ENCODE measurements at places on chromosomes 3 and 15.

DNA sequence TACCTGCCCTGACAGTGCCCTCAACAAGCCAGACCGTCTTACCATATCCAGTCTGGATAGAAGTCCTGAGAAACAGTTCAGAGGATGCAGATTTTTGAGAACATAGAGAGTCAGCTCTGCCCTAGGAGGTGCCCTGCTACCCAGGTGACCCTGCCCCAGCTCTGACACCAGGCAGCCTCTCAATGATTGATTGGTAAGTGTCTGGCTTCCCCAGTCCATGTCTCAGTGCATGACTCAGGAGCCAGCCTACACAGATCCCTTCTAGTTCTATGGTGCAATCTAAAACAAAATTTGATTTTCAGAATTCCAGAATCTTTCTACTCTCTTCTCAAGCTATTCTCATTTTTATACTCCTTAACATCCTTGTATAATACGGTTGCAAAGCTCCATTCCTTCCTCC lies 292.1 kb downstream of the VPS13C start:
- no peak for DNase-seq

GRCh38 chr15:35757765-35758164 lies 211.8 kb upstream of the DPH6 start:
- DNase-seq = no peak

- no peak for DNase-seq
These were observed 14.9 kb upstream of the C3orf22 start for GRCh38 chr3:126573492-126574117.

DNA sequence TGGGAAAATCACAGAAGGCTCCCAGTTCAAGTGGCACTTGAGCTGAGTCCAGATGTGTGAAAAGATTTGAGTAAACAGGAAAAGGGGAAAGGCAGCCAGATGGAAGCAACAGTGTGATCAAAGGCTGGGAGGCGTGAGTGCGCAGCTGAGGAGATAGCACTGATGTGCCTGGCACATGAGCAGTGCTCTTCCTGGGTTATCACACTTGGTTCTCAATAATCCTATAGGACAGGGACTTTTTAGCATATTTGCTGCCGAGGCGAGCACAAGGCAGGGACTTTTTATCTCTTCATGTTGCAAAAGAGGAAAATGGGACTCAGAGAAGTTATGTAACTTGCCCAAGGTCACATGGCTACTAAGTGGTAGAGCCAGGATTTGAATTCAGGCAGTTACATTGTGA lies 39.6 kb downstream of the CORO2B start:
- DNase-seq = peak; percentile 42

DNA sequence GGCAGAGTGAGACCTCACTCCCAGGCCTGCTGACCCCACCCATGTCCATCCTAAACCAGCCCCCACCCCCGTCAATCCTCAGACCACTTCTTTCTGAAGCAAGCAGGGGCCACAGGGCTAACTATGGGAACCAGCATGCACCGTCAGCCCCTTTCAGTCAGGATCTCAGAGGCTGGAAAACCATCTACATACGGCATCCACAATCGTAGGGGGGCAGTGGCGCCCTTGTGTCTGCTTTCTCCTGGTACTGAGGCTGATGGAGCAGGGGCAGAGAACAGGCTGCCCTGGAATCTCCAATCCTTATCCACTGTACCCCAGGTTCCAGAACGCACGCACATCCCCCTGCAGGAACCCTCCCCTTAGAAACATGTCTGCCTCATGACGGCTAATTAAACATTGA lies 56.6 kb downstream of the XXYLT1 start:
- no peak for DNase-seq

DNA sequence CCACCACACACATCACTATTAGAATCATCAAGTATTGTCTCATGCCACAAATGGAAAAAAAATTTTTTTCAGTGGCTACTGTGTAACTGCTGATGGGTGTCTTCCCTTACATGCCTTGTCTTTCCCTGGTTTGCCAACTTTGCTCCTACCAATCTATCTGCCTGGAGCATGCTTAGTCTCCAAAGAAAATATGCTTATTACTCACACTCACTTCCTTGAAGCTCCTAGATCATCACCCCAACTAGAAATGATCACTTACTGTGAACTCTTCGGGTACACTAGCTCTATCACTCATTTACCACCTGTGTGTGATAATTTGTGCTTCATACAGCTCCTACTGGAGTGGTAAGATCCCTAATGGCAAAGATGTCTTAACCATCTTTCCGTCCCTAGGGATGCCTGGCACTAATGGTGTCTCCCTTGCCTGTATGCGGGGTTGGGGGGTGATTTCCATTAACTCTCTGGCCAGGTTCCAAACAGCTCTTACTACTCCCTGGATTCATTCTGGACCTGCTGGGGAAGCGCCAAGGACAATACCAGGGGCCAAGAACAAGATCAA lies 799 bp downstream of the VPS33B start:
- DNase-seq = peak; percentile 6

DNA sequence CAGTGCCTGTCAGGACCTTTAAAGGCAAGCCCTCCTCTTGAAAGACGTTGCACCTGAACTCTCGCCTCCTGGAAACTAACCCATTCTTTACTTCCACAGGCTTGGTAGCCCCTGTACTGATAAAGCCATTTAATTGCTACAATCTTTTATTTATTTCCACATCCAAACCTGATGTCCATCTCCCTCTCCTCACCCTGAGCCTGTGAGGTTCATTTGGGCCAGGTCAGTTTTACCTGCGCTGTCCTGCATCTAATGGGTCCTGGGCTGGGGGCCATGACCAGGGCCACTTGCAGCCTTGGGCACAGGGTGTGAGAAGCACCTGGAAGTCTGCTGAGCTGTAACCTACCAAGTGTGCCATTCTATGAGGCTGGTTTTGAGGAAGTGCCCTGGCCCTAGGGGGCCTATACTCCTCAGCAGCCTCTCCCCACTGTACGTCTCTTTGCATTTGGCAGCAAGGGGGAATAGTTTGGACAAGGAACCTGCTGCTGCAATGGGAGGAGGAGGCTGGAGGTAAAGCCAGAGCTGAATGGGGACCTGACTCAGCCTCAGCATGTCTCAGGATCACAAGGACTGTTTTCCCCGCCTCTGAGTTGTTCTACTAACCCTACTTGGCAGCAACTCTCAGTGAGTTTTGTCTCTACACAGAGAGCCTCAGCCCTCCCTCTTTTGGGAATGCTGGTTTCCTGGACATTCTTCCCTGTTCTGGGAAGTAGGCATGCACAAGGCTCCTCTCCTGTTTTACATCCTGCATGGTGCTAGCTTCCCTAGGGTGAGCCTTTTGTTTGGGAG lies 53.8 kb downstream of the WDR76 start:
- no peak for DNase-seq

DNA sequence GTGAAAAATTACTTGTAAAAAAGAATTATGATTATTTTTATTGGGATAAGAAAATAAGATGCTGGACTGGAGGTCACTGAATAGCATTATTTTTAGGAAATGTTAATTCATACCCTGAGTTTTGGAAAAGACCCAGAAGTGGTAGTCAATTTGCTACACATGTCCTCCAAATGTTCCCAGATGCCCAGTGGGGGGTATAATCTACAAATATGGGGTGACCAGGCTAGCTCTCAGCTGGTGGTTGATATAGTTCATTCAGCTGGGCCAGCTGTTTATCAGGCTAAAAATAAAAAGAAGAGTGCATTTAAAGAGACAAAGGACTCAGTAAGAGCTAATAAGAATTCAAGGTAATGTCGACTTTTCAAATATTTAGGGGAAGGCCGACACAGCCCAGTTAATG lies 402.0 kb upstream of the GOLIM4 start:
- no peak for DNase-seq

DNA sequence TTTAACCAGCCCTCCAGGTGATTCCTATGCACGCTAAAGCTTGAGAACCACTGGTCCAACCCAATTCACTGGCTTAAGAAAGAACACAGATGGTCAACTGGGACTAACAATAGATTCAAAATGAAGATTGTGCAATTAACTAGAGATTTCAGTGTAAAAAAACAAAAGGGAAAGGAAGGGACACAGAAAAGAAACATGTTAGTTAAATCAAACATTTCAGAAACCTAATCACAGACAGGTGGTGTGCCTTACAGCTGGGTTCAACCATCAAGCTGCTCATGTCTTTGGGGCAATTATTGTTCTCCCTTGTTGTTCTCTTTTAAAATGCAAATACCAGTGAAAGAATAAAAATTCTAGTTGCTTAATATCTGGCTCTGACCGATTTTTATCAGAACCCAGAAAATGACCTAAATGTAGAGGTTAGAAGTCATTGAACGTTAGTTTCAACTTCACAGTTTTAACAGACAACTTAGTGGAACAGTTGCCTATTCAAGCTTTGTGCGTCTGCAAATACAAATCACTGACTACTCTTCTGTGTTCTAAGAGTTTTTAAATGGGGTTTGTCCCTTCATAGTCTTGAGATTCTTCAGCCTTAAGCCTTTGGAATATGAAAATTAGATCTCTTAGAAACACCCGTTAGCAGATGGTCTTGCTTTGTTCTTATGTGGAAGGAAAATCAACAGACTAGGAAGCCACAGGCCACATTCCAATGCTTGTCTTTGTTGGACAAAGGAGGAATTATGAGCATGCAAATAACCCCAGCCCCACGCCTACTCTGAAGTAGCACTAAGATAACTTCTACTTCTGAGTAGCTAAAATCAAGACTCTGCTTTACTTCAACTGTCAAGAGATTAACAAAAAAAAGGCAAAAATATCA lies 223.4 kb downstream of the ATP8B4 start:
- DNase-seq = no peak

GRCh38 chr15:68187559-68187958 lies 17.6 kb downstream of the CALML4 start:
- DNase-seq = peak; percentile 33

DNA sequence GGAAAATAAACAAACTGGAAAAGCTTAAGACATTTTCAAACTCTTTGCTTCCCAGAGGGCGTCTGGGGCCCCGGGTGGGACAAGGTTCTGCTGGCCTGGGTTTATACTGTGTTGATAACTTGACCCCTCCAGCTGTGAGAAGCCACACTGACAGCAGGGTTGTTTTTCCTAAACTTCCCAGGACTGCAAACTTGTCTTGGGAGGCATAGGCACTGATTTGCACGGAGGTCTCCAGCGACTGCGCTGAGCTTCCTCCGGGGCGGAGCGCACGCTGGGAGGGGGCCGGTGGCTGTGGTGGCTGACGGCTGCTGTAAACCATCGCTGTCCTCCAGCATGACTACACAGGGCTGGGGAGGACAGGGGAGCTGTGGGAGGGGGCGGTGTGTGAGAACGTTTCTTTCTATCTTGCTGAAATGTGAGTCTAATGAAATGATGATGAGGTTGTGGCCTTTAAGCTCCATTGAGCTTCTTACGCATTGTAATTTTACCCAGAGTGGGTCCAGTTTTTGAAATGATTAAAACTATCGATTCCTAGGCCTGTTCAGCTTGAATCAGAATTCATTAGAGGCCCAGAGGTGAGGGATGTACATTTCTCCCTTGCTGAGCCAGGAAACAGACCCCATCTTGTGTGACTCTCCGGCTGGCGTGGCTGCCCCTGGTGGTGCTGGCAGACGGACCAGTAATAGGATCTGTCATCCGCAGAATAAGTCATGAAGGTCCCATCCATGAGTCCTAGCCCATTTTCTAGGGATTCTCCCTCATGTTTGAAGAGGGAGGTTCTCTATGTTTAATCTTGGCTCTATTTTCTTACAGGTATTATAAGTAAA lies 40.5 kb upstream of the VPS8 start:
- no peak for DNase-seq

DNA sequence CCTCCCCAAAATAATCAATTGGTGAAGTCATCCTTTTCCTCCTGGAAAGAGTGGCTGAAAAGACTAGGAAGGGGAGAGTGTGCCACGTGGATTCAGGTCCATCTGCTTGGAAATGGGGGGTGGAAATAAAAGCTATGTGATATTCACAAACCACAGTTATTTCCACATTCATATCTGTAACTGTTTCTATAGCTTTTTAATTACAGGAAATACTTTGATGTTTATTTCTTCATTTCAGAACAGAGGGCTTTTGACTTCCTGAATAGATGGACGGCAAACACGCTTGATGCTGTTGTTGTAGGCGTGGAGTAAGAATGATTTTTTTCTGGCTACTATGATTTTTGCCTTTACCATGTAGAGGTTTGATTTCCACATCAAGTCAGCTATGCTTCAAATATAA lies 10.1 kb downstream of the AADACL2 start:
- no peak for DNase-seq

DNA sequence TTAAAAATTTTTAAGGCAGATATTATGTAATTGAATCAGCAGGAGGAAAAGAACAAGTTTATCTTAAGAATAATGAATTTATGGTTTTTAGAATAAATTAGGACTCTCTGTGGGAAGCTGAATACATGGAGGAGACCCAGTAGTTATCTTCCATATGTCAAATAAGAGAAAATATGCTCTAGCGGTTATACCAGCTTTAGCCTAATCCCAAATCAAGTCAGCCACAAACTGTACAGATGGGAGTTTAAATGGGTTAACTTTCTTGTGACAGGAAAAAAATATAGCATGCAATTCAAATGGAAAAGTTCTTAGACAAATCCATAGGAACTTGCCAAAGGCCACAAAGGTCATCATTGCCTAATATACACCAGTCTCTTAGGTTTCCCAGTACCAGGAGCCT lies 84.3 kb downstream of the TTBK2 start:
- DNase-seq = no peak

All from NCI-H1092 (cell line).